ENCODE measurements at places on chromosomes 5 and 9. TPM values are rescaled to one million over a fixed set of nuclear protein-coding genes. Genes with fewer than 3 reads are reported as not detected.
A peak's percentile ranks its signal among the peaks of the same experiment; 100 is the strongest.

DNA sequence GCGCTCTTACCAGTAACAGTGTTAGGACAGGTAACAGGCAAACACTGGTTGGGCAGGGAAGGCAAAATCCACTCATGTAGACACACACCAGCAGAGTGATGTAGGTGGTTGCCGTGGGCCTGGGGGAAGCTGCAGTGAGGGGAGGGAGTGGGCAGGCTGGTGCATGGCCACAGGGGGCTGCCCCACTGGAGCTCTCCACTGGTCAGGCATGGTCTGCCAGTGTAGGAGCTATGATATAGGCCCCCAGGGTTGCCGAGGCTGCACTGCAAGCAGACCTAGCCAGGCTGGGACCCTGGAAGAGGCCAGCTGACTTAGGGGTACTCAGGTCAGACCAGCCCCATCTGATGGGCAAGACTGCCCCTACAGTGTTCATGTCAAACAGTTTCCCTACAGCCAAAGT, 154.6 kb downstream of the GDNF start:
- DNase-seq = no peak
- H3K27ac ChIP-seq = no peak overlapping the region
- H3K4me1 ChIP-seq = no peaks in the 10 kb centered on the region
- H3K27me3 ChIP-seq = no peaks in the 10 kb centered on the region

DNA sequence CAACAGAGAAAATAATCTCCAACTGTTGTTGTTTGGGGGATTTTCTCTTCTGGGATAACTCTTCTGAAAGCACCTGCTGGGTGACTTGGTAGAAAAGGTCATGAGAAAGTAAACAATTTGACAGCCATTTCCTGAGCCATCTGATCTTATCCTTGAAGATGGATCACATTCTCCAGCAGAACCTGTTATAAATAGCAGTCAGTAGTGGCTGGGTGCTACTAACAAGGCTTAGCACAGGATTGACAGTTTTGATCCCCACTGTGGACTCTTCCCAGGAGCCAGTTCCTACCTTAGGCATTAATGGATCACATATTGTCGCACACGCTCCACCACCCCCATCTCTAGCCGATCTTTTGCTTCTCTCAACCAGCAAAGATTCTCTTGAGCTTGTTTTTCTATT, 220.2 kb downstream of the PLK2 start:
- H3K4me1 ChIP-seq = peaks cover 23% of the 10 kb centered on the region
- no peak for DNase-seq
- no peak overlapping the region for H3K27ac ChIP-seq
- H3K27me3 ChIP-seq = no peaks in the 10 kb centered on the region
- no peak overlapping the region for H3K4me3 ChIP-seq
- no peaks in the 10 kb centered on the region for H3K36me3 ChIP-seq

- H3K27ac ChIP-seq = peak within 1 kb of the TSS; percentile 75
- H3K4me1 ChIP-seq = peaks cover 29% of the 10 kb centered on the region
- H3K27me3 ChIP-seq = no peaks in the 10 kb centered on the region
- peak; percentile 67 for DNase-seq
- peak within 1 kb of the TSS; percentile 53 for H3K4me3 ChIP-seq
These were observed at the start of gene AKNA for GRCh38 chr9:114387680-114388356. Gene AKNA (minus strand): TSS chr9:114387982. CDS start chr9:114381333, 6,649 bp downstream.

DNA sequence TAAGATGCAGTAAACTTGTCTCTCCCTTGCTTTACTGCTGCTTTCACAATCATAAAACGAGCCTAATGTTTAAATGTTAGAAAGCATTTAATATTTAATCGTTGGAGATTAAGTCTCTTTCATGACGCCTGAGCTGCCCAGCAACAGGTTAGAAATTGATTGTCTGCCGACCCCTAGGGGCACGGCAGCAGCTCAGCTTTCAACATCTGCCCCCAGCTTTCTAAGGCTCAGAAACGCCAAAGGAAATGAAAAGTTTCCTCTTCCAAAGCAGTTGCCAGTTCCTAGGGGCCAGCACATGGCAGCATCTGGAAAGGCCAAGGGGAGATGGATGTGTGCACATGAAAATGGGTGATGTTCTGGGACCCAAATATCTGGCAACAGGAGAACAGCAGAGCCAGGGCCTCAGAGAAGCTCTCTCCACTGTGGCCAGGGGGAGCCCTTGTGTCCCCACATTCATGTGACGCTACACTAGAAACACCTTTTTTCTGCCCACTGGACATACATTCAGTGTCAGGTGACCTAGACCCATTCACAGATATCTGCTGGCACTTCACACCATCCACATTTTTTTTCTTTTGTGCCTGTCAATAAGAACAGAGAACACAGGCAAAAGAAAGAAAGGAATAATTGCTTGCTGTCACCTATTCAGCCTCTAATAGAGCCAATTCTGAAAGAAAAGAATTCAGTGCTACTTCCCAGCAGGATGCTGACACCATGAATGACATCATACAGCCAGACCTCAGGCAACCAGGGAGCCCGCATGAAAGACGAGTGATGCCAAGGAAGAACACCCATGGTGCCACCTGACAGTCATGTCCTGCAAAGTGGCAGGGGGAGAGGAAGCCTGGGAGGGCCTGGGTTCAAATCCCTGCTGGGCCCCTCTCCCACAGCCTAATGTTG, 205.0 kb upstream of the TAS2R1 start:
- no peak overlapping the region for H3K4me3 ChIP-seq
- no peak overlapping the region for H3K27ac ChIP-seq

- H3K27ac ChIP-seq = no peak overlapping the region
- no peaks in the 10 kb centered on the region for H3K36me3 ChIP-seq
- no peaks in the 10 kb centered on the region for H3K4me1 ChIP-seq
- H3K4me3 ChIP-seq = no peak overlapping the region
- DNase-seq = no peak
These were observed 321.3 kb downstream of the EPB41L4A start for GRCh38 chr5:112097768-112098167.

The ADCY2 gene
- total RNA-seq = 24.3 TPM

The LCN9 gene
- not detected for total RNA-seq

The GFRA3 gene
- 0.42 TPM for total RNA-seq

Data from gastrocnemius medialis (tissue), 4 donors.